ENCODE measurements at places on chromosomes 5 and 9.
A peak's percentile ranks its signal among the peaks of the same experiment; 100 is the strongest.

DNA sequence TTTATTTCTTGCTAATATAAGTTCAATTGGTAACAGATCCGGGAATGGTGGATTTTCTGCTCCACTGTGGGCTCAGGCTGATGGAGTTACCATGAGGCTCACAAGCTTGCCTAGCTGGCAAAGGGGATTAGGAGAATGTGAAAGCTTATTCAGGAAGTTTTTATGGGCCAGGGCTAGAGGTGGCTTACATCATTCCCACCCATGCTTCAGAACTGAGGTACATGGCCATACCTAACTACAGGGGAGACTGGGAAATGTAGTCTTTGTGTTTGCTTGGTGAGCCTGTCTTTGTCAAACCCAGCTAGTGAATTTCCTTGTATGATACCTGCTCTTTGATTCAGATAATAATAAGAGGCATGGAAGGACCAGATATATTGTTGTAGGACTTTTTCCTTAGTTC is 105.9 kb upstream of the DHFR start:
- H3K36me3 ChIP-seq, result no peaks in the 10 kb centered on the region
- DNase-seq, result no peak
- no peak overlapping the region for H3K4me3 ChIP-seq

DNA sequence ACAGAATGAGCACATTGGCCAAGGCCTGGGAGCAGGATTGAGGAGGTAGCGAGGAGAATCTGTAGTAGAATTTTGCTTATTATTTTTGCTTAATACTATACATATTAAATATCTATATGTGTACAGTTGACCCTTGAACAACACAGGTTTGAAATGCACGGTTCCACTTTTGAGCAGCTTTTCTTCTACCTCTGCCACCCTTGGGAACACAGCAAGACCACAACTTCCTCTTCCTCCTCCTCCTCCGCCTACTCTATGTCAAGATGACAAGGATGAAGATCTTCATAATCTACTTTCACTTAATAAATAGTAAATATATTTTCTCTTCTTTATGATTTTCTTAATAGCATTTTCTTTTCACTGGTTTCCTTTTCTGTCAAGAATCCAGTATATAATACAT is 541.4 kb downstream of the KCTD16 start:
- no peaks in the 10 kb centered on the region for H3K27me3 ChIP-seq
- no peak for DNase-seq
- H3K27ac ChIP-seq, result no peak overlapping the region
- no peak overlapping the region for H3K4me3 ChIP-seq

DNA sequence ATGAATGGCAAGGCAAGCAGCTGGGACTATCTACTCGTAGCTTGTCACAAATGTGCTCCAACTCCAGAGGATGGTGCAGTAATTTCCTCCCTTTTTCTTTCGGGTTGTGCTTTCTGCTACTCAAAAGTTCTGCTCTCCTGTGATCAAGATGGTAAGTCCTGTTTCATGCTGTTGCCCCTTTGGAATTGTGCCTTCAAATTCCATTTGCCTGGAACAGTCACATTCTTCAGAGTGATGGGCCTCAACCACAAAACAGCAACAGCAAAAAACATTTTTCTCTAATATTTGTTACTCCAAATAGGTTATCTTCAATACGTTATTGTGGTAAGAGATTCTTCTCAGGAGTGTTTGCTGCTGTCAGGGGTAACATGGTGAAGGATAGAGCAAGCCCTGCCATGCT is 209.3 kb downstream of the PALM2AKAP2 start:
- H3K27me3 ChIP-seq, result no peaks in the 10 kb centered on the region
- no peak overlapping the region for H3K4me3 ChIP-seq
- peaks cover 40% of the 10 kb centered on the region for H3K4me1 ChIP-seq
- H3K36me3 ChIP-seq, result no peaks in the 10 kb centered on the region
- H3K27ac ChIP-seq, result peak overlapping the region; percentile 74

GRCh38 chr5:59799668-59800346 is 93.7 kb downstream of the PDE4D start:
- H3K4me1 ChIP-seq, result no peaks in the 10 kb centered on the region
- DNase-seq, result no peak
- H3K27me3 ChIP-seq, result no peaks in the 10 kb centered on the region
- H3K36me3 ChIP-seq, result no peaks in the 10 kb centered on the region
- H3K4me3 ChIP-seq, result no peak overlapping the region

GRCh38 chr9:17064558-17064957 is 70.3 kb upstream of the CNTLN start:
- no peaks in the 10 kb centered on the region for H3K4me1 ChIP-seq
- H3K4me3 ChIP-seq, result no peak overlapping the region
- no peak overlapping the region for H3K27ac ChIP-seq
- H3K27me3 ChIP-seq, result no peaks in the 10 kb centered on the region
- no peak for DNase-seq
- H3K36me3 ChIP-seq, result no peaks in the 10 kb centered on the region

DNA sequence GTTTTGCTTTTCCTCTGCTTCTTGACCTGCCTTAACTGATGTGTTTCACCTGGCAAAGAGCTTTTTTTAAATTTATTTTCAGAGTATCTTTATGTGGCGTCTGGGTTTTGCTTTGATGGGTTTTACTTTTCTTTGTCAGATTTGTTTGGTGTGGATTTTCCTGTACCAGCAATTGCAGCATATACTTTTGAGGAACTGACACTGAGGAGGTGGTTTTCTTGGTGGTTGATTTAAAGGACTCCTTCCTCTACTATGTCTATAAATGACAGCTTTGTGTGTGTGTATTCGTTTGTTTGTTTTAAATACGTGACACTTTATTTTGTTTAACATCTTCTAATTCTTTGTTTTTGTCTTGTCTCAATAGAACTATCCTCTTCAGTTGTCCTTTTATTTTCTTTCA is 1071.9 kb upstream of the ARRDC3 start:
- no peak for DNase-seq
- no peaks in the 10 kb centered on the region for H3K27me3 ChIP-seq
- H3K4me1 ChIP-seq, result no peaks in the 10 kb centered on the region
- H3K4me3 ChIP-seq, result no peak overlapping the region

DNA sequence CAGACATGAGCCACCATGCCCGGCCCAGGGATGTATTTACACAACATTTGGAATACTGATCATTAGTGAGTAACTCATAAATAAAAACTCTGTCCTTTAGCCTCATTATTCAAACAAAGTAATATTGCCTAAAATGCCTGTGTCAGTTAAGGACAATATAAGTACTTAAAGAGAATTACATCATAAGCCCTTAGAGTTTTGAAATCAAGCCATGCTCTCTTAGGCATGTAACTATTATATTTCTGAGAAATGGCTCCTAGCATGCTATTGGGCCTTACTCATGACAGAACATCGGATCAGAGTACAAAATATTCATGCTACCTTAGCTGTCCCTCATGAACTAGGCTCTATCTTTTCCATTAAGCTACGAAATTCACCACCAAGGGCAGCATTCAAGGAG is 309.3 kb downstream of the CHSY3 start:
- no peaks in the 10 kb centered on the region for H3K36me3 ChIP-seq
- DNase-seq, result no peak

GRCh38 chr9:78296201-78296892 is 578 bp upstream of the PSAT1 start:
- H3K4me3 ChIP-seq, result peak overlapping the region; percentile 57
- no peak for DNase-seq
- no peaks in the 10 kb centered on the region for H3K27me3 ChIP-seq
- no peaks in the 10 kb centered on the region for H3K36me3 ChIP-seq
- peak overlapping the region; percentile 52 for H3K27ac ChIP-seq
- H3K4me1 ChIP-seq, result peaks cover 9% of the 10 kb centered on the region

- H3K4me1 ChIP-seq, result no peaks in the 10 kb centered on the region
- H3K4me3 ChIP-seq, result no peak overlapping the region
- no peak overlapping the region for H3K27ac ChIP-seq
- H3K27me3 ChIP-seq, result no peaks in the 10 kb centered on the region
- no peaks in the 10 kb centered on the region for H3K36me3 ChIP-seq
- no peak for DNase-seq
Measured at GRCh38 chr5:175418251-175418650, 25.7 kb downstream of the DRD1 start.

- no peak overlapping the region for H3K27ac ChIP-seq
- no peaks in the 10 kb centered on the region for H3K27me3 ChIP-seq
- no peaks in the 10 kb centered on the region for H3K4me1 ChIP-seq
- H3K4me3 ChIP-seq, result no peak overlapping the region
- no peak for DNase-seq
- no peaks in the 10 kb centered on the region for H3K36me3 ChIP-seq
Measured at GRCh38 chr5:124377386-124377785, 369.1 kb downstream of the ZNF608 start.

- no peak overlapping the region for H3K4me3 ChIP-seq
- H3K36me3 ChIP-seq, result no peaks in the 10 kb centered on the region
- peaks cover 4% of the 10 kb centered on the region for H3K4me1 ChIP-seq
- peak; percentile 62 for DNase-seq
- H3K27me3 ChIP-seq, result no peaks in the 10 kb centered on the region
Measured at GRCh38 chr5:132506094-132506692, 15.6 kb upstream of the IRF1 start.

- no peak for DNase-seq
- no peak overlapping the region for H3K4me3 ChIP-seq
- peaks cover 19% of the 10 kb centered on the region for H3K4me1 ChIP-seq
Measured at GRCh38 chr5:177142098-177142611, 8.6 kb downstream of the NSD1 start.

DNA sequence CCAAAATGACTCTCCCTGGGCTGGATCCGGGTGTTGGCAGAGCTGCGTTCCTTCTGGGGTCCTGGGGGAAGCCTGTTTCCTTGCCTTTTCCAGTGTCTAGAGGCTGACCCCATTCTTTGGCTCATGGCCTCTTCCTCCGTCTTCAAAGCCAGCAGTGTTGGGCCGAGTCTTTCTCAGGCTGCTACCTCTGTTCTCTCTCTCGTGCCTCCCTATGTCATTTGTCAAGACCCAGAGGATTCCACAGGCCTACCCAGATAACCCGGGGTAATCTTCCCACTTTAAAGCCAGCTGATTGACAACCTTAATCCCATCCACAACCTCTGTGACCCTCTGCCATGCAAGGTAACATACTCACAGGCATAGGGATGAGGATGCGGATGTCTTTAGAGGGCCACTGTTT is 55.0 kb upstream of the KCNMB1 start:
- no peak overlapping the region for H3K4me3 ChIP-seq
- H3K36me3 ChIP-seq, result no peaks in the 10 kb centered on the region
- no peak overlapping the region for H3K27ac ChIP-seq
- H3K27me3 ChIP-seq, result no peaks in the 10 kb centered on the region
- H3K4me1 ChIP-seq, result no peaks in the 10 kb centered on the region
- DNase-seq, result no peak

- peak; percentile 63 for DNase-seq
- H3K36me3 ChIP-seq, result peaks cover 61% of the 10 kb centered on the region
- no peak within 1 kb of the TSS for H3K27ac ChIP-seq
- H3K27me3 ChIP-seq, result no peaks in the 10 kb centered on the region
Measured at GRCh38 chr5:140673187-140673976, at the start of gene DND1. DND1 (minus strand) TSS chr5:140673576; CDS start chr5:140673542, 34 bp downstream.

DNA sequence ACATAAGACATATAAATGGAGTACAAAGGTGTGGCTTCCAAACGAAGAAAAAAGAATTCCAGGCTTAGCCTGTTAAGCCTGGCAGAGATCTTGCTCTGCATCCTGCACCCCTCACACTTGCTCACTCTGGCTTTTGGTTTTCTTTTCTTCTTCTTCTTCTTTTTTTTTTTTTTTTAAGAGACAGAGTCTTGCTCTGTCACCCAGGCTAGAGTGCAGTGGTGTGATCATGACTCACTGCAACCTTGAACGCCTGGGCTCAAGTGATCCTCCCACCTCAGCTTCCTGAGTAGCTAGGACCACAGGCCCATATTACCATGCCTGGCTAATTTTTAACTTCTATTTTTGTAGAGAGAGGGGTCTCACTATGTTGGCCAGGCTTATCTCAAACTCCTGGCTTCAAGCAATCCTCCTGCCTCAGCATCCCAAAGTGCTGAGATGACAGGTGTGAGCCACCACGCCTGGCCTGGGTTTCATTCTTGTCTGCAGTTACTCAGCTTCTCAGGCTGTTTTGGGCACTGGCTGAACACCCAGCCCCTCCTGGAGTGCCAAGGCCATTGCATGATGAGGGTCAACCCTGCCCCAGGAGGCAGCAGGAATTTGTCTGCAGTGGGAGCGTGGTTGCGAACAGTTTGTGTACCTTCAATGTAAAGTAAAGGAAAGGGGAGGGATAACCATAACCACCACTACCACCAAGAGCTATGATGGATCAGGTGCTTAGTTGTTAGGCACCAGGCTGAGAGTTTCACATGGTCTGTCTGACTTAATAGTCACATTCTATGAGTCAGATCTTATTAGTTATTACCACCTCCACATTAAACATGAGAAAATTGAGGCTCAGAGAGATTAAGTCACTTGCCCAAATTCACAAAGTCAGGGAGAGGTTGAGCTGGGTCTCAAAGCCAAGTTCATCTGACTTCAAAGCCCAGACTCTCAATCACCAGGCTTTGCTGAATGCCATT is 219.2 kb upstream of the PANK3 start:
- H3K36me3 ChIP-seq, result no peaks in the 10 kb centered on the region
- no peaks in the 10 kb centered on the region for H3K27me3 ChIP-seq
- H3K4me3 ChIP-seq, result no peak overlapping the region
- no peak overlapping the region for H3K27ac ChIP-seq
- no peak for DNase-seq

DNA sequence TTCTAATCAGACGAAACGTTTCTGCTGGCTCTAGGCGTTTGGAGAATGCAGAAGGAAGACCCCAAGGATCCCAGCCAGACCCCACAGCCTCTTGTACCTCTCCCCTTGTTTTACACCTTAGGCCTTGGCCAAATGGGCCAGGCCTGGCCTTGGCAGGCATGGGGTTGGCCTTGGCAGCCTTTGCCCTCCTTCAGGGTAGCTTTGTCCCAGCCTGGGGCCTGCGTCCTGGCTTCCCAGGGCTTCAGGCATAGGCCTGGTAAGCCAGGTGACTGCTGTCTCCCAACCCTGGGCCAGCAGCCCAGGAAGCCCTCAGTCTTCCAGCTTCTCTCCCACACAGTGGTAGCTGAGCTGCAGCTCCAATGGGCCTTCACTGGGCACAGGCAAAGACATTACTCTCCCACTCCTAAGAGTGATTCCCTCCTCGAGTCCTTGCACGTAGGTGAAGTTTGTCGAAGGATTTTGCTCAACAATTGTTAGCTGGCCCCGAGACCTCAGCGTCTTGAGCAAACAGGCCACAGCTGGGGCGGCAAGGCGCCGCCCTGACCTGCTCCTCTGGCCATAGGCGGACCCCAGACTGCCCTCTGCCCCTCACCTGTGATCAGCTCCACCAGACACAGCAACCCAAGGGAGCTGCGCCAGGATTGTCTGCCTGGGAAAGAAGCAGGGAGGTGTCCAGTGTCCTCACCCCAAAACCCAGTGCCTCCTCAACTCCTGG is 1.1 kb upstream of the PITX1 start:
- H3K36me3 ChIP-seq, result no peaks in the 10 kb centered on the region
- H3K27ac ChIP-seq, result no peak overlapping the region
- no peak for DNase-seq

- H3K4me1 ChIP-seq, result no peaks in the 10 kb centered on the region
- peak overlapping the region; percentile 48 for H3K4me3 ChIP-seq
- no peaks in the 10 kb centered on the region for H3K27me3 ChIP-seq
- H3K27ac ChIP-seq, result no peak overlapping the region
- no peak for DNase-seq
Measured at GRCh38 chr5:141095263-141095641, 837 bp downstream of the PCDHB2 start.

- H3K27ac ChIP-seq, result no peak overlapping the region
- H3K36me3 ChIP-seq, result no peaks in the 10 kb centered on the region
Measured at GRCh38 chr5:79857714-79858409, 133.2 kb downstream of the MTX3 start.

Measured in ascending aorta (tissue), 2 donors.